ENCODE measurements at places on chromosomes 1 and 21.

DNA sequence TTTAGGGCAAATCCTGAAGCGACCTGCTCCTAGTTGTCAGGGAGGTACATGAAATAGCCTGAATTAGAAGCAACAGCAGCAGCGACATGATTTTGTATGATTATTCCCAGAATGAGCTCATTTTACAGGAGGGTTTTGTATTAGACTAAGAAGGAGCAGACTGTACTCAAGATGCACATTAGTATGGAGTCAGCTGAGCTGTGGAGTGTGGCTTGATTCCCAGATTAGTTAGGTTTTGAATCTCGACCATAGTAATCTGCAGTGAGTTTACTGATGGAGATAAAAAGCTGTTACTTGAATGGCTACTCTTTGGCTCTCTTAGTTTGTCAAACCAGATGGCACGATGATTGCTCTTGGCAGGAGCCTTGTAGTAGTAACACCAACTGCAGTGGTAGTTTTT is 143.1 kb downstream of the PHTF1 start:
- no peak for DNase-seq

DNA sequence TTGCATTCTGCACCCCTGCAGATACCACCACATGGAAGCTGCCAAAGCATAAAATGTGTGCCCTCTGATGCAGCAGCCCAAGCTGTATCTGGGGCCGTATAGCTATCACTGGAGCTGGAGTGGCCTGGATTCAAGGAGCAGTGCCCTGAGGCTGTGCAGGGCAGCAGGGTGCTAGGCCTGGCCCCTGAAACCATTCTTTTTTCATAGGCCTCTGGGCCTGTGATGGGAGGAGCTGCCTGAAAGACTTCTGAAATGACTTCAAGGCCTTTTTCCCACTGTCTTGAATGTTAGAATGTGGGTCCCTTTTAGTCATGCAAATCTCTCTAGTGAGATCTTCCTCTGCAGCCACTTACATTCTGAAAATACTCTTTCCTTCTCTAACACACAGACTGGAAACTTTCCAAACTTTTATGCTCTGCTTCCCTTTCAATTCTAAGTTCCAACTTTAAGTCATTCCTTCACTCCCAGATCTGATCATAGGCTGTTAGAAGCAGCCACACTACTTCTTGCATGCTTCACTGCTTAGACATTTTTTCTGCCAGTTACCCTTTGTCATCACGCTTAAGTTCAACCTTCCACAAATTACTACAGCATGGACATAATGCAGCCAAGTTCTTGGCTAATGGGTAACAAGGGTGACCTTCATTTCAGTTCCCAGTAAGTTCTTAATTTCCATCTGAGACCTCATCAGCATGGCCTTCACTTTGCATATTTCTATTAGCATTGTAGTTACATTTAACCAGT is 42.4 kb downstream of the DRAM2 start:
- no peak for DNase-seq

DNA sequence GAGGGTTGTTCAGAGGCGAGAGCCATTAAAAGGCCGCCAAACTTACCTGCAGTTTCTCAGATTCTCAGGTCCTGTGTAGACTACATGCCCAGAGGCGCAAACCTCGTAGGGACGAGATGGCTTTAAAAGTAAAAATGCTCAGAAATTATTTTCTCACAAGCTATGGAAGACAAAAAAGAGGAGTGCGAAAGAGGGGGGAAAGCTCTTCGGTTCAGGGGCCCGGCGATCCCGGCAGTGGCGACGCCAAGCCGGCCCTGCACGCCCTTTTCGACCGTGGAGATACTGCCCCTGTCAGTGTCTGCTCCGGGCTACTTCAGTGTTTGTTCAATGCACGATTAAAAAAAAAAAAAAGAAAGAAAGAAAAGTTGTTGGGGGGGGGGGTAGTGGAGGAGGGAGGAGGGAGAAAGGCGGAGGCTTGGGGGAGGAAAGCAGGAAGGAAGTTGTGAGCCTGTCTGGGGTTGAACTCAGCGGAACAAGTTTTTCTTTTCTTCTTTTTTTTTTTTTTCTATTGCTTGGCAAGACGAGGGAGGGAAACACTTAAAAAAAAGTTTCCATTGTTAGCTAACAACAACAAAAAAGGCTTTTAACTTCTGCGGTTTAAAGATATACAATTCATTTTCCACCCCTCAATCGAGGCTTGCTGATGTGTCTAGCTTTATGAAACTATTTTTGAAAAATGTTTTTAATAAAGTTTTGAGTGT is at the start of gene ITPKB:
Gene ITPKB (minus strand): TSS at position 288 of the 701 bp plus-strand sequence. CDS start 1,824 bp downstream, outside the sequence.
- peak; percentile 34 for DNase-seq

DNA sequence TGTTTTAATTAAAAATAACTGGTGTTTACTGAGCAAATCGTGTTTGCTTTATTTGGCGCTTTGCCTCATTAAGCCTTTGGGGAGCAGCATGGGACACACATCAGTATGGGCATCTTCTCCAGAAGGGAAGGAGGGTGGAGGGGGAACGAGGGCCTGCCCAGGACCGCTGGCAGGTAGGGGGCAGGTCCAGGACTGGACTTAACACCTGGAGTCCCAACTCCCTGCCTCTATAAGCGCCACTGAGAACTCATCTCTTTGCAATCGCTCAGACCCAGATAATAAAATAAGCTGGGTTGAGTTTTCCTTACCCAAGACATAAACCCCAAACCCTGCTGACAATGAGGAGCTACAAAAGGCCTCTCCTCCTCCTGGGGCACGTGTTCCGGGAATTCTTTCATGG is 15.1 kb downstream of the ABCG1 start:
- DNase-seq: no peak

- DNase-seq: no peak
These were observed 5.8 kb downstream of the JMJD4 start for GRCh38 chr1:227729144-227729880.

DNA sequence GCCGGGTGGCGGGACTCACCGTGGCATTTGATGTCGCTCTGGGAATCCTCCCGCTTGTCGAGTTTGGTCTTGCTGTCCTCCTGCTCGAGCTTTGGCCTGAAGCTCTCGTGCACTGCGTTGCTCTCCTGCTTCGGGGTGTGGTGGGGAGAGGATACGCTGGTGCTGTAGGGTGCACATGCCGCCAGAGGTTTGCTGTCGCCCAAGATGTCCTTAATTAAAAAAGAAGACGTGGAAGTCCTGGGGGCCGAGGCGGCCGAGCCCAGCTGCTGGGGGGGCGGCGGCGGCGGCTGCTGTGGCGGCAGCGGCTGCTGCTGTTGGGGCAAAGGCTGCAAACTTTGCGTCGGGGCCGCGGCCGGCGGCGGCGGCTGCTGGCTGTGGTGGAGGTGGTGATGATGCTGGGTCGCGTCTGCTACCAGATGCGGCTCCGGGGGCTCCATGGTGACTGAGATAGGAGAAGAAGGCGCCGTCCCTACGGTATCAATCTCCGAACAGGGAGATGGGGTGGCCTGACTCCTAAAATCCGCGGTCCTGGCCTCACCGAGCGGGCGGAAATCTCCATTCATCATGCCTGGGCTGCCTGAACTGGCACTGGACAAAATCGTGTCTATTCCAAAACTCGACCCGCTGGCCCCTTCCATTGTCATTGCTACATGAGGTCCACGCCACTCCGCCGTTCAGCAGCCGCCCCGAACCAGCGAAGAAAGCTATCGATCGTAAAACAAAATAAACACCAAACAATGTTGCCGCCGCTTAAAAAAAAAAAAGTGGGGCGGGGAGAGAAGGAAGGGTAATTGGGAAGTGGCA is at the start of gene BARHL2:
Gene BARHL2 (minus strand): TSS at position 751 of the 804 bp plus-strand sequence. CDS start 107 bp downstream, at position 644.
- no peak for DNase-seq

DNA sequence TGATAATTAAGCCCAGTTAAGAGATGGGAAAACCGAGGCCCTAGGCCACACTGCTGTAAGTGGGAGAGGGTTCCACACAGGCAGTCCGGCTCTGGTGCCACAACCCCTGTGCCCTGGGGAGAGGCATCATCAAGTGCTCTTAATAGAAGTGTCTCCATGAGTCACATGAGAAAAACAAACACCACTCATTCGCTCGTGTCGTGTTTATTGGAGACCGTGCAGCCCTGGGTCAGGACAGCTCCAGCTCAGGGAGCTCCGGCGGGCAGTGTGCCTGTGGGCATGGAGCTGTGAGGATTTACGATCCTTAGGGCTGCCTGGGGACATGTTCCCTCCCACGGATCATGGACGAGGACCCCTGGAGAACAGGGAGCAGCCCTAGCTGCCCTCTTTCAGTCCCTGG is 658.5 kb downstream of the AJAP1 start:
- no peak for DNase-seq

DNA sequence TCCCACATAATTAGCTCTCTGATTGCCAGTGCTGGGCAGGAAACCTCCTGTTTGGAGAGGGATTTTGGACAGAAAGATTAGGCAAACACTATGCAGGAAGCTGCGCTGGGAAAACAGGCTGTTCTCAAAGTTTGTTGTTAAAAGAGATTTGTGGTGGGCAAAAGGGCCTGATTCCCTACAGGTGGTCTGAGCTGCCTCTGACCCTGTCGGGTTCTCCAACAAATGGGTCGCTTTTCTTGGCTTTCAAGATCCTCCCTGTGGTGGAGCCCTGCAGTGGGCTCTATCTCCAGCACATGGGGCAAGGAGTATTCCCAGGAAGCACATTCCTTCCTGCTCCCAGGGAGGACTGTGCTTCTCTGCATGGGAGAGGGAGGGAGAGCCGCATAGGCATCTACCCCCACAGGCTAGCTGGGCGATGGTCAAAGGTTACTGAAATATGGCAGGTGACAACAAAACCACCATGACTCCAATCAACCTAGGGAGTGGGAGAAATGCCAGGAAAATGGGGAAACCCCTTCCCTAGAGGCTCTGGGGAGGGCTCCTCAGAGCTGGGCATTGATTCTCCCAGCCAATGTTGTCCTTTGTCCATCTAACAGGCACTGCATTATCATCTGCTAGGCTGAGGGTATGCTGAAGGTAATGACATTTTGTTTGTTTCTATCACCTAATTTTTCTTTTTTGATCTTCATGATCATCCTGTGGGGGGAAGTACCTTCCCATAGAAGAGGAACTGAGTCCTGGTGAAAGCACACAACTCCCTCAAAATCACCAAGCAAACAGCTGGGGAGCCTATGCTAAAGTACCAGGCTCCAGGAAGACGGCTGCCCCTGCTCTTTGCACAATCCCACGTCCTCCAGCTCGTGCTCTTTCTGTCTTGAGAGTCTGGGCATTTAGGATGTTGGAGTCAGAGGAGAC is 85.3 kb downstream of the PLXNA2 start:
- no peak for DNase-seq

DNA sequence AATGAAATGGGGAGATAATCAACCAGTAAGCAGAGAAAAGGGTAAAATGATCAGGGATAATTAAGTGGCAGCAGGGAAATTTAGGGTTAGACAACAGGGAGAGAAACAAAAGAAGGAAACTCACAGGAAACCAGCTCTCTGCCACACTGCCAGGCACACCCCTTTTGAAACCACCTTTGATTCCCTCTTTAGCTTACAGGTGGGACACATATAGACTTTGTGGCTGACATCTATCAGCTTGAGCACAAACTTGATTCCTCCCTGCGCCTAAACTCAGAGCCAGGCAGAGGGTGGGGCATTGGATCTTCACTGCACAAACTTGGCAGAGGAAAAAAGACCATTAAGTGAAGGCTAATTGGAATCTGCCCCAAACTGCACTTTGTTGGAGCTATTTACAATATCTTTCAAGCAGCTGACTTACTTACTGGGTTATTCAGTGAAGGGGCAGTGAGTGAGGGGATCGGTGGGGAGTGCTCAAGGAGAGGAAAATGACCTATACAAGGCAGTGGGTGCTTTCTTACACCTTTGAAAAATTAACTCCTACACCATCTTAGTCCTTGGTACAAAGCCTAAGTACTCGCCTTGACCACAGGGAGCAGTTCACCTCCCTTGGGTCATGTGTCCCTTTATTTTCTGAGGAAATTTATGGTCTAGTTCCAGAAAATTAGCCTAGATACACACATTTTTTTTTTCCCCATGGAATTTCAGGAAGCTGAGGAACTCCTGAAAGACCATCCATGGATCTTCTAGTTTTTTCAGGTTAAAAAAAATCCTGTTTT is 60.2 kb downstream of the PBX1 start:
- DNase-seq: no peak

DNA sequence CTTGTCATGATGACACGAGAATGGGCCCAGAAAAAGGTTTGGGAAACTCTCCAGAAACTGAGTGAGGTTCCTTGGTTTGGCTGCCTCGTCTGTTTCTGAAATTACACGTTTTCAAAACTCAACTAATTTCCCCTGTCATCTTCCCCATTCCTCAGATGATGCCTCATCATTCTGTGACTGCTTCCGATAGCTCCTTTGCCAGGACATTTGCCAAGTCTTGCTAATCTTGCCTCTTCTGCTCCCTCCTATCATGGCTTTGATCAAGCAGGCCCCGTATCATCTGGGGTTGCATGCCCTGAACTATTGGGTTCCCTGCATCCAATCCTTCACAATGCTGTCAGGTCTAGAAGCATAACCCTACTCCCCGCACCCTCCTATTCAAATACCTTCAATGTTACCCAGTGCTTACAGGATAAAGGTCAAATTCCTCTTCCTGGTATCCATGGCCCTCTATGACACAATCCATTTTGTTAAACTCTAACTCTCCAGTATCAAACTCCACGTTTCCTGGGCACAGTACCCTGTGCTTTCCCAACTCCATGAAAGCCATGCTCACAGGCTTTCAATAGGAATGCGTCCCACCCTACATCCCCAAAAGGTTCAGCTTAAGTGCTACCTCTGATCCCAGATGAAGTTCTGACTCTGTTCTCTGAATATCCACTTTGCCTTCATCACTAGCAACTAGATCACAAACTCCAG is 22.2 kb upstream of the TMEM200B start:
- peak; percentile 51 for DNase-seq

DNA sequence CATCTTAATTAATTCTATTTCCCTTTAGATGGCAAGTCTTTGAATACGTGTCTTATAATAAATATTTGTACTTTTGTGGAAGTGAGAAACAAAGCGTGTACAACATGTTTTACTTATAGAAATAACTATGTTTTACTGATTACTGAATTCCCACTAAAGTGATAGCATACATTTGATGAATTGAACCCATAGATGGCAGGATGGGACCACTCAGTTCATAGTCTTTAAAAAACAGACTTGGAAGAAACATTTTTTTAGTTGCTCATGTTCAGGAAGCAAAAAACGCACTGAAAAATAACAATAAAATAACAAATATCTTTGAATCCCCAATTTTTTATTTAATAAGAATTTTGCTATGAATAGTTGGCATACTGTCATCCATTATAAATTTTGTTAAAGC is 507.1 kb upstream of the ZRANB2 start:
- no peak for DNase-seq
